Stimulated activated CD4-positive, alpha-beta T cell treated with anti-CD3 and anti-CD28 coated beads, Interleukin-1b, Interleukin-23, amount 100 ng/mL, for 24 hours (primary cell): ENCODE measurements at places on chromosomes 2 and 18.

GRCh38 chr2:58812771-58813344 lies 571.7 kb upstream of the FANCL start:
- no peak for DNase-seq

GRCh38 chr2:204042401-204042800 lies 105.8 kb downstream of the ICOS start:
- DNase-seq: no peak

- DNase-seq: no peak
Observed at GRCh38 chr2:172074254-172074653, 11.1 kb upstream of the DLX1 start.

DNA sequence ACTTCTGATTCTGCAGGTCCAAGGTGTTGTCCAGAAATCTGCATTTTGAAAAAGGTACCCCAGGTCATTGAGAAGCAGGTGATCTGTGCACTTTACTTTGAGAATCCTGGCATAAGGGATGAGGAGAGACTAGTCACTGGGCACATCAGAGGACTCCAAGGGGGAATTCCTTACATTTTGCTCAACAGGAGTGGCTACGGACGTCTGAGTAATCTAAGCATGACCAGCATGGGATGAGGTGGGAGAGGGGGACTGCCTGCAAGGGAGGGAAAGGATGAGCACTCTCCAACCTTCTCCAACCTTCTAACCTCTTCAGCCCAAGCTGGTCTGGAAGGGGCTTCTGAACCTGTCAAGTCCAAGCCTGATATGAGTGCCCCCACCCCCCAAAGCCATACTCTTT lies 55.5 kb downstream of the MARCHF4 start:
- DNase-seq: no peak

- no peak for DNase-seq
Observed at GRCh38 chr18:50506362-50506761, 53.5 kb upstream of the MAPK4 start.

DNA sequence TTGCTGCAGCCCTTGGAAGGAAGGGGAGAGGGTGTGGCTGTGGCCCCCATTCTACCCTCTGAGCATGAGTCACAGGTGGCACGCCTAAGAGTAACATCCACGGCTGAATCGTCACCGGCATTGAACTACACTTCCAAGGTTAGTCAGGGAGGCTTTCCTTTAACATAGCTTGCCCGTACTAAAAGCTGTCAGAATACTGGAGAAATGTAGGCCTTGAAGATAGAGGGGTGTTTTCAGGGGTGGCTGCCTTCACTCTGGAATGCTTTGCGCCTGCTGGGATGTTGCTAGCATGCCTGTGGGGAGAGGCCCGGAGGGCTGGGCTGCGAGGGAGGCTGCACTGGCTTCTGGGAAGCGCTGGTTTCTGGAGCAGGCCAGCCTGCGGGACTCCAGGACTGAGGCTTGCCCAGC lies 333.7 kb downstream of the AGAP1 start:
- DNase-seq: no peak

DNA sequence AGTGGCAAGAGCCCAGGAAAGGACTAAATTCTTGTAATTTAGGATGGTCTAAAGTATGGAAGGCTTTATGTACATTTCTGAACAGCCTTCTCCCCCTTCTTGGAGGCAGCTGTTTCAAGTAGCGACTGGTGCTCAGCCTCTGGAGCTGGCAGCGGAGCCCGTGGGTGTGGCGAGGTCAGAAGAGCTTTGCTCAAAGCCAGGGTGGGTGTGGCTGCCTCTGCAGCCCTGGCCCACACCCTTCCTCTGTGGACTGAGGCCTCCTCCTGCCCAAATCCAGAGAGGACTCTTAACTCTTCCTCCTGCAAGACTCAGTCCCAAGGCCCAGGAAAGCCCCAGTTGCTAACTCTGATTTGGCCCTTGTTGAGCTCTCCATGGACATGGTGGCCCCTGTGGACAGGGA lies 202.1 kb upstream of the REV1 start:
- DNase-seq: no peak

GRCh38 chr2:190929919-190930318 lies 49.3 kb downstream of the GLS start:
- DNase-seq: no peak

DNA sequence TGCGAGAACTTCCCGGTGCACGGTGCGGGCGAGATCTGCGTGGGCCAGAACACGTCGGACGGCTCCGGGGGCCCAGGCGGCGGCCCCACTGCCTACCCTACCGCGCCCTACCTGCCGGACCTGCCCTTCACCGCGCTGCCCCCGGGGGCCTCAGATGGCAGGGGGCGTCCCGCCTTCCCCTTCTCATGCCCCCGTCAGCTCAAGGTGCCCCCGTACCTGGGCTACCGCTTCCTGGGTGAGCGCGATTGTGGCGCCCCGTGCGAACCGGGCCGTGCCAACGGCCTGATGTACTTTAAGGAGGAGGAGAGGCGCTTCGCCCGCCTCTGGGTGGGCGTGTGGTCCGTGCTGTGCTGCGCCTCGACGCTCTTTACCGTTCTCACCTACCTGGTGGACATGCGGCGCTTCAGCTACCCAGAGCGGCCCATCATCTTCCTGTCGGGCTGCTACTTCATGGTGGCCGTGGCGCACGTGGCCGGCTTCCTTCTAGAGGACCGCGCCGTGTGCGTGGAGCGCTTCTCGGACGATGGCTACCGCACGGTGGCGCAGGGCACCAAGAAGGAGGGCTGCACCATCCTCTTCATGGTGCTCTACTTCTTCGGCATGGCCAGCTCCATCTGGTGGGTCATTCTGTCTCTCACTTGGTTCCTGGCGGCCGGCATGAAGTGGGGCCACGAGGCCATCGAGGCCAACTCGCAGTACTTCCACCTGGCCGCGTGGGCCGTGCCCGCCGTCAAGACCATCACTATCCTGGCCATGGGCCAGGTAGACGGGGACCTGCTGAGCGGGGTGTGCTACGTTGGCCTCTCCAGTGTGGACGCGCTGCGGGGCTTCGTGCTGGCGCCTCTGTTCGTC lies 1.7 kb downstream of the FZD7 start:
- DNase-seq: no peak

DNA sequence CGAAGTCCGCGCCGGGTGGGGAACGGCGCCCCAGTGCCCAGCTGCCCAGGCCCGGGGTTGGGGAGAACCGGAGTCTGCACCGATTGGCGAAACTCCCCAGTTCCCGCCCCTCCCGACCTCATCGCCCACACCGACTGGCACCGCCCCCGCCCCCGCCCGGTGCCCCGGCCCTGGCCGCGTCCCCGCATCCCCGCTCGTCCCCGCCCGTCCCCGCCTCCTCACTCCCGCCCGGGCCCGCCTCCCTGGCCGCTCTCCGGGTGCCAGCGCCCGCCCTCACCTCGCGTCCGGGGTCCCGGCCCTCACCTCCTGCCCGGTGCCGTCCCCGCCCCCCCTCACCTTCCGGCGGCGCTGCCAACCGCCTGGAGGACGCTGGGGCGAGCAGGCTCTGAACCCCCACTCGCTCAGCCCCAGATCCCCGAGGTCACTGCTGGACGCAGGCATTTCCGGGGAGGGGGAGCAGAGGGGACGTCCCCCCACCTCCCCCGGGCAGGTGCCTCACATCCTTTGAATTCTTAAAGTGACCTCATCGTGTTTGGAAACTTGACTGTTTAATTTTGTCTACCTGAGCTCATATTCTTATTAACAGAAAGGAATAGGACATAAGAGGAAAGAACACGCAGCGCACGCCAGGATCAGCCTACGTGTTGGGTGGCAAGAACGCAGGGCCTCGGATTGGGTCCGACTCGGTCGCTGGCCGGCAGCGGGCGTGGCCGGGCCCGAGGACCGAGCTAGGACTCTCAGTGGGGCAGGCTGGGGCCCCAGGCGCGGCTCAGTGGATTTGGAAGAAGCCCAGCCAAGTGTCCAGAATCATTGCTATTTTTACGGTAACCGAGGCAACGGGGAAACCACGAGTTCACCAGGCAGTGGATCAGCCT lies at the start of gene FAM110C:
FAM110C (minus strand) TSS at position 35 of the 875 bp plus-strand sequence. CDS start 120 bp downstream, outside the sequence.
- DNase-seq: no peak

GRCh38 chr2:160241251-160242137 lies 41.4 kb upstream of the ITGB6 start:
- DNase-seq: no peak

DNA sequence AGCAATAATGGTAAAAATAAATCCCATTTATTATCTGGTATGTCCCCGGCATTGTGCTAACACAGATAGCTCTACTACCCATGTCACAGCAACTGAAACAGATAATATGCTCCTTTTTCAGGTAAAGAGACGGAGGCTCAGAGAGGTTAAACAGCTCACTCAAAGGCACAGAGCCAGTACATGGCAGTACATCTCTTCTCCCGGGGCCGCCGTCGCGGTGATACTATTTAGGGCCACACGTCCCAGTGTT lies 693 bp upstream of the PDK1 start:
- DNase-seq: no peak

DNA sequence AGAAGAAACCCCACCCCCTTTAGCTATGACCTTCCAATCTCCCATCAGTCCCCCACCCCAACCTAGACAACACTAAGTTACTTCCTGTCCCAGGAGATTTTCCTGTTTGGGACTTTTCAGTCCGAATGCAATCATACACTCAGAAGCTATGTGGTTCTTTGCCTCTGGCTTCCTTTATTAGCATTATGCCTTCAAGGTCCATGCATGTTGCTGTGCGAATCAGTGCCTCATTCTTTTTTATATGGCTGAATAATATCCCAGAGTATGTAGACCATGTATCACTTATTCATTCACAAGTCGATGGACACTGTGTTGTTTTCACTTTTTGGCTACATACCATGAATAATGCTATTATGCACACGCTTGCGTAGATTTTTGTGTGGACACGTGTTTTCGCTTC lies 292.1 kb upstream of the HDAC4 start:
- no peak for DNase-seq

GRCh38 chr2:100907832-100908231 lies 87.9 kb downstream of the NPAS2 start:
- no peak for DNase-seq

GRCh38 chr2:223949241-223949840 lies 4.2 kb upstream of the WDFY1 start:
- no peak for DNase-seq

GRCh38 chr18:74248189-74248588 lies 43.6 kb downstream of the CYB5A start:
- no peak for DNase-seq

DNA sequence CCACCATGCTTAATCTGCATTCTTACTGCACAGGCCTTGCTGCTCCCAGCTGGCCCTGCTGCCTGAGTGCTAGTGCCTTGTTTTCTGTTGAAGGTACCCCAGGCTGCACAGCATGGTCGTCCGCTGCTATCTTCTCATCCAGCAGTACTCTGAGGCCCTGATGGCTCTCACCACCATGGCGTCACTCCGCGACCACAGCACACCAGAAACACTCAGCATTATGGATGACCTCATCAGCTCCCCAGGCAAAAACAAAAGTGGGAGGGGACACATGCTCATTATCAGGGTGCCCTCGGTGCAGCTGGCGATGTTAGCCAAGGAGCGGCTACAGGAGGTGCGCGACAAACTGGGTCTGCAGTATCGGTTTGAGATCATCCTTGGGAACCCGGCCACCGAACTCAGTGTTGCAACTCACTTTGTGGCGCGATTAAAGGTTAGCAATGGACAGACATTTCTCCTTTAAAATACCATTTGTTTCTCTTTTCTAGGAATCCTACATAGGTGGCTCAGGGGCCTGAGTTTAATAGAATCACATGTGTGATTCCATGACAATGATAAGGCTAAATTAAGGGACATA lies 110.5 kb downstream of the ESCO1 start:
- DNase-seq: no peak

- no peak for DNase-seq
Observed at GRCh38 chr18:32937066-32937465, 164.2 kb upstream of the KLHL14 start.

DNA sequence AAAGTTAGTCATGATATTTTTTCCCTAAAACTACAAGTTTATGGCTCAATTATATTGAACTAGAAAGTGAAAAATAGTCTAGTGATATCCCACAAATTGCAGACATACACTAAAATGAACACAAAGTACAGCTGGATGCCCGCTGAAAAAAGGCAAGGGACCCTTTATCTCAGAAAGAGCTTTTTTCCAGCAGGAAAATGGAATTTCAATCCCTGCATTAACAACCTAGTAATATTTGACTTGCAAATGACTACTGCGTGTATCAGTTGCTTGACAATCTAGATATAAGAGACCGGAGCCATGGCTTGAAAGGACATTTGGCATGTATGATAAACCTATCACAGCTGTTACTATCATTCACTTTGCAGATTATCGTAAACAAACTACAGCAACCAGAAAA lies 49.1 kb downstream of the LRPPRC start:
- no peak for DNase-seq

DNA sequence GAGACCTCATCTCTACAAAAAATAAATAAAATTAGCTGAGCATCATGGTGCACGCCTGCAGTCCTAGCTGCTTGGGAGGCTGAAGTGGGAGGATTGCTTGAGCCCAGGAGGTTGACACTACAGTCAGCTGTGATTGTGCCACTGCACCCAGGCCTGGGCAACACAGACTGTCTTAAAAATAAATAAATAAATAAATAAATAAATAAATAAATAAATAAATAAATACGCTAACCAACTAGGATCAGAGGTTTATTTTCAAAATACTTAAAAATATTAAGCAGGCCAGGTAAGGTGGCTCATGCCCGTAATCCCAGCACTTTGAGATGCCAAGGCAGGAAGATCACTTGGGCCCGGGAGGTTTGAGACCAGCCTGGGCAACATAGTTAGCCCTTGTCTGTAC lies 63.6 kb downstream of the KCNG3 start:
- DNase-seq: no peak

DNA sequence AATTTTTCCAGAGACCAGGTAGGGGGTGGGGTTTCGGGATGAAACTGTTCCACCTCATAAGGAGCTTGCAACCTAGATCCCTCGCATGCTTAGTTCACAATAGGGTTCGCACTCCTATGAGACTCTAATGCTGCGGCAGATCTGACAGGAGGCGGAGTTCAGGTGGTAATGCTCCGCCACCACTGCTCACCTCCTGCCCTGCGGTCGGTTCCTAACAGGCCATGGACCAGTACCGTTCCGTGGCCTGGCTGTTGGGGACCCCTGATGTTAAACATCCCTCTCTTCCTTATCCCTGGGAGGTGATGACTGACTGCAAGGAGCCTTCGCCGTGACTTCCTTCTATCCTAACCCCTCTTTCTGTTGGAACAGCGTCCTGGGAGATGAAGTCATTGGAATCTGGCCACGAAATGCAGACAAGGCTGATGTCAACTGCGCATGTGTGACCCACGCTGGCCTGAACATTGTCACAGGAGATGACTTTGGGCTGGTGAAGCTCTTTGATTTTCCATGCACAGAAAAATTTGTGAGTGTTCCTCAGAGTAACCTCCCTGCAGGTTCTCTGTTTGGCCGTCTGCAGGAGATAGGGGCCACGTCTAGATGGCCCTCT lies 82.4 kb downstream of the RTN4 start:
- DNase-seq: no peak

GRCh38 chr2:157929871-157930667 lies 53.9 kb upstream of the ACVR1 start:
- DNase-seq: no peak

- no peak for DNase-seq
Observed at GRCh38 chr2:36356990-36357846, 1.6 kb downstream of the CRIM1 start.

- DNase-seq: no peak
Observed at GRCh38 chr2:228602288-228602687, 420.8 kb upstream of the SPHKAP start.

GRCh38 chr2:157305723-157306110 lies 19.9 kb downstream of the ERMN start:
- DNase-seq: no peak

- DNase-seq: no peak
Observed at GRCh38 chr2:235723371-235723770, 229.5 kb downstream of the AGAP1 start.
